LoVo (cell line): ENCODE measurements at places on chromosomes 1 and 21.

- no peak for DNase-seq
Measured at GRCh38 chr1:16117369-16117768, 38.5 kb downstream of the EPHA2 start.

DNA sequence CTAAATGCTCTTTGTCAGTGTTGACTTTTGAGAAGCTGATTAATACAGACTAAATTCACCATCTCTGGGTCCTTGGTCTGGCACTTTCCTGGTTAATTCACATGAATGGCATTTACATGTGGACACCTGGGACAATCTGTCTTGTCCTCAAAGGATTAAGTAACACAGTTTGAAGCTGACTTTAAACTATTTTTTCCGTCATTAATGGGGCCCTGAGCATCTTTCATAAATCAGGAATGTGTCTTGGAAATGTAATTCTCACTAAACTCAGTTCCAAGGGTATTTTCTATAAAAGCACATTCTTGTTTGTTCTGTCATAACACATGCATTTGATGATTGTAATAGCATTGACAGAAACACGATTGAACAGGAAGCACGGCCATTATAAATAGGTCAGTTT lies 26.7 kb upstream of the NBL1 start:
- DNase-seq: no peak

GRCh38 chr1:218759795-218760194 lies 413.9 kb upstream of the LYPLAL1 start:
- DNase-seq: no peak

GRCh38 chr1:205436776-205437410 lies 15.0 kb upstream of the LEMD1 start:
- no peak for DNase-seq

- DNase-seq: no peak
Measured at GRCh38 chr1:155729031-155729898, 40.4 kb downstream of the DAP3 start.

- peak; percentile 14 for DNase-seq
Measured at GRCh38 chr21:28393279-28393678, 599.4 kb downstream of the LTN1 start.

DNA sequence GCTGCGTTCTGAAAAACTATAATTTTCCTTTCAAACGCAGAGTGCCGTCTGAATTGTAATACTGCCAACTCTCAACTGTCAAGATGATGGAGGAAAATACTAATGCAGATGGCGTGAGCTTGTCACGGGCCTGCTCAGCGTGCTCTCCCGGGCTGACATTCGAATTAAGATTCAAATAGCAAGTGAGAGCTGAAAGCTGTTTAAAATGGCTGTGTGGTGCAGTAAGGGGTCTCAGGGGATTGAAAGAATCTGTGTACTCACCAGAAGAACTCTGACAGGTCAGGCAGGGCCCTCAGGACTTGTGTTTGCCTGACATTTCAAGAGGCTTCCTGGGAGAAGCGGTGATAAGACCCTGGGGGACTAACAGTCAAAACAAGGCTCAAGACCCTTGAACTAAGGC lies 33.1 kb downstream of the ZMYND12 start:
- no peak for DNase-seq

GRCh38 chr21:45535341-45536081 lies 6.7 kb downstream of the SLC19A1 start:
- DNase-seq: no peak
